ENCODE measurements at places on chromosomes 13 and 19.

DNA sequence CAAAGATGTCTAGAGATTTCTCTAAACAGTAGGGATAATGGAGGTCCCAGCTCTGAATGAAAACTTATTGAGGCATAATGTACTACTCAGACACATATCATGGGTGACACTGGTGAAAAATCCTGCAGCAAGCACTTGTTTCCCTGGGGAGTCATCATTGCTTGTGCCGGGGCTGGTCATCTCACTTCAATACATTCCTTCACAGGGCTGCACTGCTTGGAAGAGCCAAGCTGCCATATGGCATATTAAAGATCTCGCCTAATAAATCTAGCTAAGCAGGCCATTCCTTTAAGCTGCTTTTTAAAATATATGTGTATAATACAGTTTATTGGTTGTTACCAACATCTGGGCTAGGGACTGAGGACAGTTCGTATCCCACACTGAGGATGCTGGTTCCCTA lies 332.2 kb upstream of the GPC6 start:
- no peak for DNase-seq

GRCh38 chr19:28332886-28333285 lies 880.1 kb downstream of the UQCRFS1 start:
- DNase-seq, result no peak

DNA sequence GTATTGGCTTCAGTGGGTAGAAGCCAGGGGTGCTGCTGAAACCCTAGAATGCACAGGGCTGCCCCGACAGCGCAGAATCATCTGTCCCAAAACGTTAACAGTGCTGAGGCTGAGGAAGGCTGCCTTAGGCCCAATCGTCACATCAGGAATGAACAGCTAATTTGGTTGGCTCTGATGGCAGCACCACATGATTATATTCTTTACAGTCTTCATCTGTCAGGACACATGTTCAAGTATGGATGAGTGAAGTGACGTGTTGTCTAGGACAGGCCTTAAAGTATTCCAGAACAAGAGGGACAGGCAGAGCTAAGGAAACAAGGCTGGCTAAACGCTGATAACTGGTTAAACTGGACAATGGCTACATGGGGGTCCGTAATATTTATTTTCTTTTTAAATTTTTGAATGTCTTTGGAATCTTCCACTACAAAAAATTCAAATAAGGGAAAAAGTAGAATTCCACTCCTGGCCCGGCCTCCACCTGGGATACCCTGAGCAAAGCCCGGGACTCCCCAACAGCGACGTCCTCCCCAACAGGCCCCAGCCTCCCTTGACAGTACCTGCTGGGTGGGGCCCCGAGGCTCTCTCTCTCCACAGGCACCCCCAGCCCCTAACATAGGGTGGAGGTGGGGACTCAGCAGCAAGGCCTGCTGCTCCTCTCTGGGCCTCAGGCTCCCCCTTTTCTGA lies 14.8 kb upstream of the CCNP start:
- DNase-seq, result no peak

- DNase-seq, result no peak
These were observed 51.3 kb downstream of the STK24 start for GRCh38 chr13:98525456-98526181.

- DNase-seq, result no peak
These were observed 318.9 kb upstream of the HTR2A start for GRCh38 chr13:47215736-47216135.

- DNase-seq, result no peak
These were observed 227.5 kb upstream of the SERP2 start for GRCh38 chr13:44146138-44146537.

GRCh38 chr19:35013041-35013819 lies 13.1 kb downstream of the GRAMD1A start:
- peak; percentile 79 for DNase-seq

- no peak for DNase-seq
These were observed 40.4 kb downstream of the ATP11A start for GRCh38 chr13:112730157-112730671.

- no peak for DNase-seq
These were observed 45.1 kb upstream of the FARP1 start for GRCh38 chr13:98097749-98098148.

DNA sequence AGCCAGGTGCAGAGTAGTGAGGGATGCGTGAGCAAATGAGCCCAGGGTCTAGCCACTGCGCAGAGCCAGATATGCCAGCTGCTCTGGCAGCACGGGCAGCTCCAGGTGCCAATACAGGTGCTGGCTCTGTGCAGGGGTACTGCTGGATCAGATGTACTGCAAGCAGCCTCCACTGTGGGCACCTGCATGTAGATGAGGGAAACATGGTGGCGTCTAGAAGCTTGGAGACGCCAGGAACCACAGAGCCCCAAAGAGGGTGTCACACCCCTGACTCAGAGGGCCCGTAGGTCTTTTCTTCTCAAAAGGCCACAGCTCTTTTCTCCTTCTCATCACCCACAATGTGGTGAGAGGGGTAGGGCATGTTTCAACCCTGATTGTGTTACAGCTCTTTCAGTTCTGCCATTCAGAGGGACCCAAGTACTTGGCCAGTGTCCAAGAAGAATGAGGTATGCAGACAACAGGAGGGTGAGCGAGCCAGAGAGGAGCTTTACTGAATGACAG lies 244.4 kb upstream of the SLITRK1 start:
- DNase-seq, result peak; percentile 36

GRCh38 chr19:3124630-3125029 lies 11.2 kb upstream of the GNA15 start:
- no peak for DNase-seq

DNA sequence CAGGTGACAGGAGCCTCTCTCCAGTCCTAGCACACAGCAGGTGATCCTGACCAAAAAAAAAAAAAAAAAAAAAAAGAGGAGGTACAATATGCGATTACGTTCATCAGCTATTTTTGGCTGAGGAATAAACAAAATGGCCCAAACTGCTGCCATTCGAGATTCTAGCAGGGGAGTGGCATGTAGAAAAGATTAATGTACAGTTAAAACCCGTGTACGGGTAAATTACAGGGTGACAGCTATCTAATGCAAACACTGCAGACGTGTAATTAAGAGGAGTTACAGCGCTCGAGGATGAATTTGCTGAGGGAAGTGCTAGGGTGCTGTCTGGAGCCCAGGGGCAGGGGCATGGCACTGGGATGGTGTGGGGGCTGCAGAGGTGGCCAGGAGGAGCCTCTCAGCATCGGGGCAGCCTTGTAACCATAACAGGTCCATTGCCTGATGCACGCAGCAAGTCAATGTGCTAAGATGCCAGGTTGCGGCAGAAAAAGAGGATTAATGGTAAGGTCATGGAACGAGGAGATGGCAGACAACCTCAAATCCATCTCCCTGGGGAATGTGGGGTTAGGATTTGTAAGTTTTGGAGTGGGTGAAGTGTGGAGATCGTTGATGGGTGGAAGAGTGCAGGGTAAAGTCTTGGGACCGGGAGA lies 17.4 kb downstream of the CHST8 start:
- DNase-seq, result no peak

DNA sequence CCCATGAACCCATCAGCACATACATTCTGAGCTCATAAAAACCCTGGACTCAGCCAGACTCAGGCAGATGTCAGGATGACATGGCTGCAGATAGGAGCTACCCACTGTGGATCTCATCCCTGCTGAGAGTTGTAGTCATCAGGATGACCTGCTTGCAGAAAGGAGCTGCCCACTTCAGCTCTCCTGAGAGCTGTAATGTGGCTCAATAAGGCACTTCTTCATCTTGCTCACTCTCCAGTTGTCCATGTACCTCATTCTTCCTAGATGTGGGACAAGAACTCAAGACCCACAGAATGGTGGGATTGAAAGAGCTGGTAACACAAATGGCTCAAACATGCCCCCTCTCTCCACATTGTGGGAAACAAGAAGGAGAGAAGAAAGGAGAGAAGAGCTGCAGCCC lies 58.2 kb downstream of the SLITRK1 start:
- DNase-seq, result no peak

- DNase-seq, result no peak
These were observed 13.8 kb downstream of the TGFB1 start for GRCh38 chr19:41339936-41340335.

DNA sequence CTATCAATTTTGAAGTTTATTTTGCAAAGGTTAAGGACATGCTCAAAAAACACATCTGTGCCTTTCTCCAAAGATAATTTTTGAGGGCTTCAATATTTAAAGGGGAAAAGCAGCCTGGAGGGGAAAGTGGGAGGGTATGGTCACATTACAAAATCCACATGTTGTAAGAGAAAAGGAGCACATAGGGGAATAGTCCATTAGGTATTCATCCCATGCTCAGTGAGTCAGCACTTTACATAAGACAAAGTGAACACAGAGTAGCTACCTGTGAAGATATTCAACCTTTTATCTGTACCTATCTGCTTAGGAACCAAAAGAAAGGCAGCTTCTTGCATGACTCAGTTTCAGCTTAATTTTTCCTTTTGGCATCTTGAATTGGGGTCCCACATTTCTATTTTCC lies 932.0 kb downstream of the SLITRK6 start:
- DNase-seq, result no peak

DNA sequence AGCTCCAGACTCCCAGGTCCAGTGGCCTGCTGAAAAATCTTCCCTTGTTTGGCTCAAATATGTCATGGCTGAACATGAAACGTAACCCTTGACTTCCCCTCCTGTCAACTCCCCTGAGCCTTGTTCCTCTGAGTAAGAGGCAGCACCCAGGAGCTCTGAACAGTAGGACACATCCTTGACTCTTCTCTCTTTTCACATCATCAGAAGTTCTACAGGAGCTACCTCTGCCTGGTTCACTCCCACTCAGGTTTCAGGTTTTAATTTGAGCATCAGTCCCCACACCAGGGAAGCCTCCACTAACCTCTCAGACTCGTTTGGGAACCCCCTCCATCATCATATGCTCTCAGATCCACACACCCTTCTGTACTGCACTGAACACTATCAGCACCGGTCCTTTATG lies 30.3 kb downstream of the ZNF823 start:
- DNase-seq, result no peak

GRCh38 chr13:33799950-33800592 lies 17.9 kb upstream of the RFC3 start:
- no peak for DNase-seq

- peak; percentile 41 for DNase-seq
These were observed 24.4 kb downstream of the SLC25A15 start for GRCh38 chr13:40813667-40814454.

GRCh38 chr19:18292462-18292809 lies 11.0 kb upstream of the JUND start:
- peak; percentile 42 for DNase-seq

GRCh38 chr19:18846862-18847548 lies 15.2 kb downstream of the UPF1 start:
- DNase-seq, result peak; percentile 68

DNA sequence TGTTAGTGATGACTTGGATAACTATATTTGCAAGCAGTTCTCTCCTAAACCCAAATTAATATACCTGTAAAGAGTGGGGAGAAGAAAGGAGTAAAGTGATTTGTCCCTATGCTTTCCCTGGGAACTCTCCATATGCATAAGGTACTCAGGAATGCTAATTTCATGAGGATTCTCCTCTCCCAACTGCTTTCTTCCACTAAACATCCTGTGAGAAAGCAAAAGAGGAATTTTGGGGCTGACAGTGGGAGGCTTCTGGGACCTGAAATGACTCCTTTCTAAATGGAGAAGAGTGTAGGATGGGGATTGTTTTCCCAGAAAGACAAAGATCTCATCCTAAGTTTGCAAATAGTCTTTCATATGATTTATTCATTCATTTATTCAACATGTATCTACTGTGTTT lies 250.5 kb downstream of the TDRD3 start:
- no peak for DNase-seq

- DNase-seq, result no peak
These were observed 12.4 kb upstream of the ENOX1 start for GRCh38 chr13:43799191-43799590.

- DNase-seq, result peak; percentile 29
These were observed 391.0 kb downstream of the FGF9 start for GRCh38 chr13:22061806-22062391.

GRCh38 chr19:10258080-10258710 lies 6.2 kb downstream of the MRPL4 start:
- DNase-seq, result no peak

DNA sequence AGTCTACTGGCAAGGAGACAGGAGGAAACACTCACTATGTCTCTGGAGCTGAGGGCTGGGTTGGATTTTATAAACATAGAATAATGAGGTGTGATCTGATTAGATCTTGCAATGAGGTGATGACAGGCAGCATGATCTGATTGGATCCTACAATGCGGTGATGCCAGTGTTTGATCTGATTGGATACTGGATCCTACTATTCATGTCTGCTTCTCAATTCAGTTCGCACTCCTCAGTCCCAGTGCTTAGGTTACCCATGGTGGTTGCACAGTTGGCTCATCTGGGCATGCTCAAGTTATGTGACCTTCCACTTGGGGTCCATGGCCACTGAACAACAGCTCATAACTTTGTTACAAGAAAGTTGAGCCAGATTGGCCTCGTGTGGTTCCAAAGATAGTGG lies 469.5 kb downstream of the TSHZ3 start:
- DNase-seq, result no peak

GRCh38 chr13:90640976-90641375 lies 706.5 kb upstream of the MIR17HG start:
- no peak for DNase-seq

- DNase-seq, result no peak
These were observed 84.8 kb downstream of the PCDH17 start for GRCh38 chr13:57716295-57716694.

- no peak for DNase-seq
These were observed 51.2 kb downstream of the ANKRD10 start for GRCh38 chr13:110863685-110864084.

GRCh38 chr19:17232258-17232657 lies 6.2 kb downstream of the OCEL1 start:
- DNase-seq, result no peak

GRCh38 chr13:42847891-42848663 lies 66.7 kb downstream of the FAM216B start:
- DNase-seq, result no peak

- DNase-seq, result no peak
These were observed 15.2 kb upstream of the EFNB2 start for GRCh38 chr13:106550570-106551135.

GRCh38 chr19:50580970-50581634 lies 12.9 kb upstream of the LRRC4B start:
- no peak for DNase-seq

GRCh38 chr13:72293206-72293605 lies 426.2 kb upstream of the DACH1 start:
- DNase-seq, result no peak

DNA sequence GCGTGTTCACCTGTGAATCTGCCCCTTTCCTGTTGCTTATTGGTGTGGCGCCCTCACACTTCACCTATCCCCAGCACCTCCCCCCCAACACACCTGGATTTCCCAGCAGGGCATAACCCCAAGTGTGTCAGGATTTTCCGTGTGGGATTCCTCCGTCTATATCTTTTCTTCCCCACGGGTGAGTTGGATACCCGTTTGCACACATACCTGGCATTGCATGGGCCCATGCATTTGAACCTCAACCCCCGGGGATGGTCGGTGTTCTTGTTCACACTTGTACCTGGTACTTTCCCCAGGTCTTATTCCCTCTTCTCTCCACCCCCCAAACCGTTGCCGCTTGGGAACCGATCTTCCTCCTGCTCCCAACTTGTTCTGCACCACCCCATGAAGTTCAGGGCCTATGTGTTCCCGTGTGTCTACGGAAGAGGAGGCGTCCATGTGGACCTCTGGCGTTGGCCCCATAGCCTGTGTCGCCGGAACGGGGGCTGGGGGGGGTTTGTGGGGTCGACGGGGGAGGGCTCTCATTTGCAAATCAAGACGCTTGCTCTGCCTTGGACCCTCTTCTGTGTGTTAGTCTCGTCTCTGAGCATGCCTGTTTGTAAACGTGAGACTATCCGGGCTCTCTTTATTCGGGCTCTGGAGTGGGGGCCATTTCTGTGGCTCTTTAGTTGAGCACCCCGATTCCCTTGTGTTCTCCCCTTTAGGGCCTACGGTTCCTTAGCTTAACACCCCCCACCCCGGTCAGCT lies 1.7 kb downstream of the PRR12 start:
- peak; percentile 10 for DNase-seq

- no peak for DNase-seq
These were observed 23.0 kb downstream of the ATP4B start for GRCh38 chr13:113635048-113635420.
